Hematopoietic multipotent progenitor cell treated with erythropoietin and hydrocortisone succinate and interleukin-3 and kit ligand, for 8 days (in vitro differentiated cells): ENCODE measurements at places on chromosomes 4 and X.
A peak's percentile ranks its signal among the peaks of the same experiment; 100 is the strongest.

DNA sequence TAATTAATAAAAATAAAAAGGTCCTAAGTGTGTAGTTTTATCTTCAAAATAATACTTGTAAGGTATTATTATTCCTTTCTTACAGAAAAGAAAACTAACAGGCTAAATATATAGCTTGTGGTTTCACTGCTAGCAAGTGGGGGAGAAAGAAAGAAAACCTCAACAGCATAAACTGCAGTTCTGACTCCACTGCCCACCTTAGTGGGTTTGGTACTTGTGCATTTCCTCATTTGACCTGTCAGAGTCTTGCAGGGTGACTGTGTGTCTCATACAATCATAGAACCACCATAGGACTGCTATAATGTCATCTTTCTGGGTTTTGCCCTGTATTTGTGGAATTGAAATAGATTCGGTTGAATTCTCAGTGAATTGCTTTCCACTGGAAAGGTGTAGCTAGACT is 94.7 kb upstream of the PUDP start:
- DNase-seq: no peak

- no peak for DNase-seq
Observed at GRCh38 chrX:50536955-50537354, 66.3 kb upstream of the DGKK start.

DNA sequence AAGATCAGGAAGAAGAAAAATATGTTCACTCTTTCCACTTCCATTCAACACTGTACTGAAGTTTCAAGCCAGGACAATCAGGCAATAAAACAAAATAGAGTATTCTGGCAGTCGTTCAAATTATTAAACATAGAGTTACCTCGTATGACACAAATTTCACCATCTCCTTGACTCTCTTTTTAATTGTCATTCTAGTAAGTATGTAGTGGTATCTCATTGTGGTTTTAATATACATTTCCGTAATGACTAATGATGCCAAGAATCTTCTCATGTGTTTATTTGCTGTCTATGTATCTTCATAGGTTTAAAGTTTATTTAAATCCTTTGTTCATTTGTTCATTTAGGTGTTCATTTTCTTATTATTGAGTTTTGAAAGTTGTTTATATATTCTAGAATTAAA is 352.2 kb downstream of the IDS start:
- no peak for DNase-seq

GRCh38 chrX:30865015-30865414 is 24.0 kb downstream of the TAB3 start:
- DNase-seq: no peak

- peak; percentile 42 for DNase-seq
Observed at GRCh38 chrX:109928596-109929335, 74.1 kb upstream of the TMEM164 start.

DNA sequence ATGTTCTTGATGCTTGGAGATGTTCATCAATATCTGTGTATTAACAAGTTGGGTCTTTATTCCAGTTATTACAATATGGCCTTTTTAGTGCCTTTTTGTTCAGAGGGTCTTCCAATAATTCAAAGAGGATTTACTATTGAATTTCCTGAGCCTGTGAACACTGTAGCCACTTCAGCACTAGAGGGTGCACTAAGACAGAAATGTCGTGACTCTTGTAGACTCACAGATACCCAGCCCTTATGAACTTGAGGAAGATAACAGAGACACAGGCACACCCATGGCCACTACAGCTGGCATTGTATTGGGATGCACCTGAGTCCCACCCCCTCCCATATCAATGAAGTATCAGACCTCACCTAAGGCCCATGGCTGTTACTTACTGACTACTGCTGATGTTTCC is 54.4 kb upstream of the ACTRT1 start:
- DNase-seq: peak; percentile 2

GRCh38 chr4:61202638-61203435 is 2.7 kb downstream of the ADGRL3 start:
- no peak for DNase-seq

- no peak for DNase-seq
Observed at GRCh38 chr4:80875642-80876041, 154.9 kb upstream of the BMP3 start.

- peak; percentile 54 for DNase-seq
Observed at GRCh38 chrX:30141966-30142365, 73.4 kb upstream of the MAGEB2 start.

- DNase-seq: no peak
Observed at GRCh38 chr4:187135878-187136277, 412.2 kb upstream of the FAT1 start.

GRCh38 chrX:44945736-44946135 is 72.7 kb downstream of the KDM6A start:
- peak; percentile 38 for DNase-seq

DNA sequence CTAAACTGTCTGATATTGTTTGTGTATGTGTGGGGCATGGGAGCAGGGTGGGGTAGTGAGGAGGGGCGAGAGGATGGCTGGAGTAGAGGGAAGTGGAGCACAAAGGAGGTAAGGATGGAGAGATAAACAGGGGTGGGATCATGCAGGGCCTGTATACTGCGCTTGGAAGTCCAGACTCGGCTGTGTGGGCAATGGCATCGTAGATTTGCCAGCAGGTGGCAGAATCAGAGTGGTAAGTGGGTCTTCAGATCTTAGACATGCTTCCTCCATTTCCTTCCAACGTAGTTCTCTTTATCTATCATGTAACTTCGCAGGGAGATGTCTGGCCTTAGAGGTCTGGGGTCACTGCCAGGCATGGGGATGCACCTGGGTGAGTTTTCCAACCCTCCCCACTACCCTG is 155.5 kb downstream of the PDGFRA start:
- DNase-seq: peak; percentile 87

DNA sequence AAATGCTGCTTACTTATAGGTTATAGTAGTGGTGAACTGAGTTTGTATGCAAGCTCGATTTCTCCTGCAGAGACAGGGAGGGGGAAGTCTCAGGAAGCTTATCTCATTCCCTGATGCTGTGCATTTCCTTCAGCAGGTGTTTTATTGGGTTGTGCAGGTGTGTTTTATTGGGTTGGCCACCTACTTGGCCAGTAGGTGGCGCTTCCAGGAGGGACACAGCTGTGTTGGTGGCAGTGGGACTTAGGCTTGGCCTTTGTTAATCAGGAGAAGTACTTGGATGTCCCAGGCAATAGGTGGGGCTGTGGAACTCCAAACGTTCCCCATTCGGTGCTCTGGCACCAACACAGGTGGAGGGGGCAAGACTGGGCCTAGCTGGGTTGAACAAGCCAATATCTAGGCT is 196.0 kb upstream of the DCAF8L1 start:
- DNase-seq: no peak
